ENCODE measurements at places on chromosomes 6 and 20.

GRCh38 chr20:24584538-24585356 lies 115.3 kb downstream of the SYNDIG1 start:
- DNase-seq: no peak

- DNase-seq: no peak
These were observed 8.1 kb downstream of the C6orf136 start for GRCh38 chr6:30654798-30655742.

DNA sequence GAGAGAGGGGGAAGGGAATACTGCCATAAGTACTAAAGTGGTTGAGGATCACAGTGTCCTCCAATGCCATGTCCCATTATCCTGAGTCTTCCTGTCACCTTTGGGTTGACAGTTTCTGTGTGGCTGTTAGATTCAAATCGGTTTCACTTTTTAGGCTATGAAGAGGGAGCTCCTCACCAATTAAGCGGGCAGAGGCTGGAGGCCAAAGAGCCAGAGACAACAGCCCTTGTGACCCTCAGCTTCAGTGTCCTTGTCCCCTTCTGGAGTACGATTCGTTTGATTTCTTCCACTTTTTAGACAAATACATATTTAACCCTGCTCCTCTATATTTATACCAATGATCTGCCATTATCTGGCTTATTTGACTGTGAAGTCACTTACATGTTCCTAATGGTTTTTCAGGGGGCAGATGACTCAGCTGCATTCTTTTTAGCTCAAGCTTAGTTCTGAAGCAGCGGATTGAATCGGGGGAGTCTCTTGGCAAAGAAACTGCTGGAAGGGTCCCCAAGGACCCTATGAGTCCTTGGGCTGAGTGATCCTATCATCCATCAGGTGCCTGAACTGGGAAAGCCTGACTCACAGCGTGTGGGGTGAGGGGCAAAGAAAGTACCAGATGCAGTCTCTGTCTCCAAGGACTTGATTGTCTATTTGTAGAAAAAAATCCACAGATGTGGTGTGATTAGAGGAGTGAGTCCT lies 18.2 kb downstream of the FERMT1 start:
- DNase-seq: no peak

DNA sequence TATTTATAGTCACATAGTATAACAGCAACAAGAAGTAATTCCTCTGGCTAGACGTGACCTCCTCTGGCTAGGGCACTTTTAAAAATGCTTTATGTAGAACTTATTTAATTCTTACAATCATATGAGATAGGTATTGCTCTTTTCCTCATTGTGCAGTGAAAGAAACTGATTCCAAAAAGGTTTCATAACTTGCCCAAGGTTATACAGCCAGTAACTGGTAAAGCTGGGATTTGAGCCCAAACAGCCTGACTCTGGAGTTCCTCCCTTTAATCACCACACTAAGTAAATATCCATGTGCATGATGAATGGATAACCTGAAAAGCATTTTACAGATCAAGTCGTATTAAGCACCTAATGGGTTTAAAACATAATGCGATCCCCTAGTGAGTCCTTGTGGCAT lies 214.6 kb downstream of the PRL start:
- DNase-seq: no peak

GRCh38 chr6:150627585-150628025 lies 27.9 kb downstream of the PLEKHG1 start:
- DNase-seq: no peak

DNA sequence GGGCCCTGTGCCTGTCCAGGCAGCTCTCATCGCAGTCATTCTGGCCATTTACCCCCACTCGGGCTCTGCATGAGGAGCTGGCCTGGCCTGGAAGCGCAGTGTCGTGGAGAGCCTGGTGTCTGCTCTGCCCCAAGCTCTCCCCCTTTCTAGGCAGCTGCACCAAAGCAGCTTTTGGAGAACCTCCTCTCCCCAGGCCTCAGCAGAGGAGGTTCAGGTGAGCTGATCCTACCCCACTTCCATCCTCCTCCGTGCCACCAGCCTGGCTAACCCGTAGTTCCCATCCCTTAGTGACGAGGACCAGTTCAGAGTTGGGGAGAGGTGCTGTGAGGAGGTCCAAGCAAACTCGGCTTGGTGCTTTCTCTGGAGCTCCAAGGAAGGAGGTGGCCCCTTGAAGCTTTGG lies 30.5 kb upstream of the PHACTR3 start:
- DNase-seq: no peak

DNA sequence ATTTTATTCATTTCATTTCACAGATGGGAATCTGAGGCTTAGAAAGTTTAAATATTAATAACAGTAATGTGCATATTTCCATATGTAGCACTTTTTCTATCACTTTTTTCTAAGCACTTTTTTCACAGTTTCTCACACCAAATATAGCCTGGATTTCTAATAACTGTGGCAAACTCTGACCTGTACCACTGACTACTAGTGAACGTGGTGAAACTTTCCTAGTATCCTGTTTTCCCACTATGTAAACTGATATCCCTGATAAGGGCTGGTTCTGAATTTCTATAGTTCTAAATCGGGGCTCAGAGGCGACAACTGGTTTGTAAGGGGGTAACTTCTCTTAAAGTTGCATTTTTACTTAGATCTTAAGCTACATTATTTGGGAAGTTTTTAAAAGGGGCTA lies 32.6 kb downstream of the MAP7 start:
- DNase-seq: no peak

GRCh38 chr6:9398767-9399373 lies 963.5 kb upstream of the SLC35B3 start:
- no peak for DNase-seq

GRCh38 chr6:11398451-11399326 lies 138.9 kb upstream of the TMEM170B start:
- DNase-seq: no peak

DNA sequence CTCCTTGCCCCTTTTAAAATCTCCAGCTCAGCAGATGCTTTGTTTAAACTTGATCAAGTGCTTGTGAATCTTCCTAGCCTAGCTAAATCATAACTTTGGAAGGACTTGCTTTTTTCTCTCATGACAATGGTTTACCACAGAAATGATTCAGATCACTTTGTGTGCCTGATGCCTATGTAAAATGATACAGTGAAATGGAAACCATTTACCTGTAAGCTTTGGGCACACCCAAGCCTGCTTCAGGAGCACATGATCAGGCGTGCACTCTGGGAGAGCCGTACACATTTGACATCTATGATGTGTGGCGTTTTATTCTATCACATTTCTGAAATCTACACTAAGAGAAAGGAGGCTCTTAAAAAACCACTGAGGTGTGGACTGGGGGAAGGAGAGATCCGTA lies 41.1 kb downstream of the PTPN1 start:
- DNase-seq: no peak

- no peak for DNase-seq
These were observed 82.2 kb downstream of the BACH2 start for GRCh38 chr6:90214461-90214860.
